ENCODE measurements at places on chromosomes 7 and 10.

- no peak for DNase-seq
Observed at GRCh38 chr10:80139265-80139664, 6.7 kb downstream of the PLAC9 start.

DNA sequence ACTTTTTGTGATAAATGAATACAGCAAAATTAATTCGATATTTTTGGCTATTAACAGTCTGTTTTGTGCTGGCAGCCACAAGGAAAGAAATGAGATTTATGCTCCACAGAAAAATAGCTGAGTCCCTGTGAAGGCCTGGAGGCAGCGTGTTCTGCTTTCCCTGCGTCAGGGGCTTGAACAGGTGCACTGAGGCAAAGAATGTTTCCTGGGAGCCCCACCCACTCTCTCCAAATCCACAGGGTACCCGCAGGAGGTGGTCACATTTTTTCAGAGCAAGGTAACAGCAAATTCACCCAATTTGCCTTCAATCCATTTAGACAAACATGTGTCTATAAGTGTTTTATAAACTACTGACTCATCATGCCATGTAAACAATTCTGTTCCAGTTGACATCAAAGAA is 308.1 kb downstream of the TCERG1L start:
- DNase-seq: no peak

DNA sequence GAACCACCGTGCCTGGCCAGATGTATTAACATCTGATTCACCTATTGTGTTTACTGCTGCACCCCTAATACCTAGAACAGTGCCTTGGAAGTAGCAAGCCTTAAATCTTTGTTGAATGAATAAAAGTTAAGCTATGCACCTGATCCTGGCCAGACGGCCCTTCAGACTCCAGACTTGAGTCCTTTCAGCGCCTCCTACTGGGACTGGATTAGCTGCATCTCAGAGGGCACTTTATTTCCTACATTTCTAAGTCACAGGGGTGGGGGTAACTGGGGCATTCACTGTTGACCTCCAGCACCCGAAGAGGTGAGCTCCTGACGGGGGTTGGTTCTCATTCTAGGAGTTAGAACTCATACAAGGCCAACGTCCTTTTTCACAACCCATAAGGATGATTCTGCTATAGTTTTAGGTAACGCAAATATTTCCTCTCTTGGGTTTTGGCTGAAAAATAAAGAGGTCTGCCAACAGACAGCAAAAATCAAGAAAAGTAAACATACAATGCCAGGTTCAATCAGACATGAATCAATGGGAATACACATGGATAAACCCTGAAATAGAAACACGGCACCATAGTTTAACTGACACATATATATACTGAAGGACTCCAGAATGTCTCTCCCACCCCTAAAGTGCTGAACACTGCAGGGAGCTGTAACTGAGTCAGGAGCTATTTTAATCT is 48.0 kb upstream of the DLG5 start:
- no peak for DNase-seq

DNA sequence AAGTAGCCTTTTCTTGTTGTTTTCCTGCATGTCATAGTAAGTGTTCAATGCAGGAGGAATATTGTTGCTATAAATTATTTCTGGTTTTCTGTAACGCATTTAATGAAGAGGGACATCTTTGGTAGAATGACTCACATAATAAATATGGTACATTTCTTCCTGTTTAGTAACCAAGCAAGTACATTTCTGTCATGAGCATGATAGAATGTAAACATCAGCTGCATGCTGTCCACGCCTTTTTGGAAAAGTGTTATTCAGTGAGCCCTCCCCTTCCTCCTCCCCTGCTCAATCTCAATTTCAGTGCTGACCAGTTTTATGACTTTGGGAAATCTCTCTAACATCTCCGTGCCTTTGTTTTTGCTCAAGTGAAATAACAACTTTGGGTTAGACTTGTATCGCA is 664.0 kb downstream of the XPNPEP1 start:
- DNase-seq: no peak

- DNase-seq: no peak
Observed at GRCh38 chr10:70494536-70494935, 16.0 kb downstream of the PALD1 start.

DNA sequence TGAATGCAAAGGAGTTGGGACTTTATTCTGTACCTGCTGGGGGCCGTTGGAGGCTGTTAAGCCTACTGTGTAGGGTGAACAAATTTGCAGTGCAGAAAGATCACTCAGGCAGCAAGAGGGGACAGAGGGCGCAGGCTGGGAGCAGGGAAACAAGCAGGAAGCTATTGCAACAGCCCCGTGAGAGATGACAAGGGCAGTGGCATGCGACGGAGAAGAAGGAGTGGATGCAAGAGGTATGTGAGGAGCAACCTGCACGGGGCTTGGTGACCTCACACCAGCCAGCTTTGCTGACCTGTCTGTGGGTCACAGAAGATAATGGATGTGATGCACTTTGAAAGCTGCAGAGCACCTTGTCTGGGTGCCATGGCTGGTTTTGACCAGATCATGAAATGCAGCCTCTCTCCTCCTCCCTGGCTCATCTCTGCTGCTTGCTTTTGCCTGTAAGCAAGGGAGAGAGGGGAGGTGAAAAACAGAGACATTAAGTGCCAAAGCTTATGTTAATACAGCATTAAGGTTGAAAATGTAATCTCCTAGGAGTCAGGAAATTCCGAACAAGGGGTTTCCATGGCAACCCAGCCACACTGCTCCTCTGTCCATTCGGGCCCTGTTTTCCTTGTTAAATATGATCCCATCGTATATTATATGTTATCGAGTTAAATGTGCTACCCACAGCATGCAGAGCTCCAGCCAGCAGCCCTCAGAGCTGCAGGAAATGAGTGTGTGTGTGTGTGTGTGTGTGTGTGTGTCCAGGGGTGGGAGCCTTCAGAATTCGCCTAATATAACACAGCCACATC is 314.3 kb upstream of the ZMIZ1 start:
- DNase-seq: no peak

DNA sequence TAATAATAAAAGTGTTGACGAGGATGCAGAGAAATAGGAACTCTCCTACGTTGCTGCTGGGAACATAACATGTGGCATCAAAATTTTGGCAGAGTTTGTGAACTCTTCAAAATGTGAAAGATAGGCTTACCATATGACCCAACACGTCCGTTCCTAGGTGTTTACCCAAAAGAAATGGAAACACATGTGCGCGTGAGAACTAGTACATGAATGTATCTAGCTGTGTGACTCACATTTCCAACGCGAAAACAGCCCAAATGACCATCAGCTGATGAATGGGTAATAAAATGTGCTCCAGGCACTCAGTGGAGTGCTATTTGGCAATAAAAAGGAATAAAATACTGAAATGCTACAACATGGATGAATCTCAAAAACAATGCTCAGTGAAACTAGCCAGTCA is 10.4 kb upstream of the ELFN1 start:
- no peak for DNase-seq

GRCh38 chr7:3207387-3207902 is 93.6 kb upstream of the SDK1 start:
- no peak for DNase-seq

DNA sequence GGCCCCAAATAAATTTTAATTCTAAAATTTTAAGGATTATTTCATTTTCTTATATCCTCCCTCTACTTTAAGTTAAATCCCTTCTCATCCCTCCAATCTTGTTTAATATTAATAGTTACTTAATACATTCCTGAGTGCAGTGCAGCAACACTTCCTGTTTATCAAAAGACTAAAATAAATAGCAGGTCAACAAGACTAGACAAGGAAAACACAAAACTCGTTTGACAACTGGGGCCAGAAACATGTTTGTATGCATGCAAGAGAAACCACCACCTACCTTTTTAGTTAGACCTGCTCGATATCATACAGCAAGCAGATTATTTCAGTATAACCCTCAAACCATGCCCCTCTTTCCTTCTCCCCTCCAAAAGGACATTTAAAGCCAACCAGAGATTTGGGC is 95.8 kb downstream of the PARD3 start:
- no peak for DNase-seq

DNA sequence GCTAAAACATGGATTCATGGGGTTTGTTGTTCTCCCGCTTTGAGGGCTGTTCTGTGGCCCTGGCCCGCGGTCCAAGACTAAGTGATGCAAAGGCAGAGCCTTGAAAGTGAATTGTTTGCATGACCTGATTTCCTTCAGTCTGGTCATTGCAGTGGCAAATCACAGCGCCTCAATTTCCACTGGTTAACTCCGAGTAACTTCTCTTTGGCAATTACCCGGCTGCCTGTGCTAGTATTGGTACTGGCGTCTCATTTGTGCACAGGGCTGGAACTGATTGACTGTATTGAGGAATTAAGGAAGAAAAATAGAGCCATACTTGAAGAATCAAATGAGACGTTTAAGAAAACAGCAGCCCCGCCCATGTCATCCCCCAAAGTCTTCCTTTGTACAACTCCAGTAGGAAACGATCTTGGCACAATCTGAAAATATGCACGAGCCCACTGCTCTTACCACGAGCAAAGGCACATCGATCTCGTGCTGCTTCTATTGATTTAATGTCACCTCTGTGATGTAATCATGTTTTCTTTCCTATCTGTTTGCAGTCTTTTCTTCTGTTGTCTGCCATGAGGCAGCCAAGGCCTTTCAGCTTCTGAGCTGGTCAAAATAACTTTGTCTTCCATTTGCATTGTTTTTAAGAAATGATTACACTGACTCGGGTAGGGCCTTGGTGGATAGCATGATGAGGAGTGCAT is 60.6 kb upstream of the SHH start:
- no peak for DNase-seq

DNA sequence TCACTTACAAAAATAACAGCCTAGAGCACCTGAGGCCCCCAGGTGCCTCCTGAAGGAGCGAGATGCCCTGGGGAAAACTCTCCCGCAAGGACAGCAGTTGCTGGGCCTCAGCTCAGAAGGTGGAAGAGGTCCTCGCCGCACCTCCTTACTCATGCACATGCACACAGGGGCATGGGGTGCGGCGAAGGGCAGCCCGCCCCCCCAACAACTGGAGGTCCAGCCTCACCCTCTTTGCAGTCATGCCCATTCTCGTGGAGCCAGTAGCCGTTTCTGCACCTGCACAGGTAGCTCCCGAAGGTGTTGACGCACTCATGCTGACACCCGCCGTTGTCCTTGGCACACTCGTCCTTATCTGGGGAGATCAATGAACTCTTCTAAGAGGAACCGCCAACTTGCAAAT is 19.9 kb upstream of the OPALIN start:
- no peak for DNase-seq

DNA sequence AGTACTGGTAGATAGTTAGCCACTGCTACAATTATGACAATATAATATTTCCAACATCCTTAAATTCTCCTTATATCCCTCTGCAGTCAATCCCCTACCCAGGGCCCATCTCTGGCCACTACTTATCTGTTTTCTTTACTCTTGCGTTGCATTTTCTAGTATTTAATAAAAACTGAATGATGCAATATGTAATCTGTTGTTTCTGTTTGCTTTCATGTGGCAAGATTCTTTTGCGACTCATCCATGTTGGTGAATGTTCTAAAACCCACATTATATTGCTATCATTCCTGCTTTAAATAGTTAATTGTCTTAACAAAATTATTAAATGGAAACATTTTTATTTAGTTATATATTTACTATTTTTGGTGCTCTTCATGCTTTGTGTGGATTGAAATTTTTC is 338.5 kb downstream of the MDFIC start:
- DNase-seq: no peak

Data from bone marrow (tissue), 2 donors.